LHCN-M2 (cell line): ENCODE measurements at places on chromosomes 5 and 9.

DNA sequence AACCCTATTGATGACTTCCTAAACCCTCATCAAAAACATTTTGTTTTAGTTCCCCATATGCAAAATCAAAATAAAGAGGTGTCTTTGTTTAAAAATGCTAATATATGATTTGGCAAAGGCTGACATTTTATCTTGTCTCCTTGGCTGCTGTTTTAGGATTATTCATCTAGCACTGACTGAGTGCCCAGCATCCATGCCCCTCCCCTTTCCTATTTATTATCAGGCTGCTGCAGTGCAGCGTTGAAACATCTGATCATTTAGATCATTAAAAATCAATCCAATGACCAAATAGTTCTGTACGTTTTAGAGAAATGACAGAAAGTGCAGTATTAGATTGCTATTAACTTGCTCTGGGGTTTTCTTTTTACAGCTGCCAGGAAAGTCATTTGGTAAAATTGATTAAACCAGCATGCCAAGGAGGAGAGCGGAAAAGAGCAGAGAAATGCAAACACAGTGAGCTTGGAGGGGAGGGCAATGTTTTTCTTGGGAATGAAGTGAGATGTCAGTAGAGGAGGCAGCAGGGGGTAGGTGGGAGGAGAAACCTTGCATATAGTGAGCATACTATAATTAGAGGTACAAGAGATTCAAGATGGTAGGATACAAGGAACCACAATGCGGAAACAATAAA lies 286.3 kb downstream of the PDE4D start:
- no peak for DNase-seq

GRCh38 chr9:98523231-98523901 lies 185.4 kb downstream of the GABBR2 start:
- DNase-seq = no peak

- no peak for DNase-seq
These were observed 25.0 kb upstream of the C5orf47 start for GRCh38 chr5:173963867-173964441.

- DNase-seq = peak; percentile 27
These were observed 88.1 kb upstream of the ADAMTSL1 start for GRCh38 chr9:18385696-18386490.

- DNase-seq = no peak
These were observed 142.0 kb downstream of the PARP8 start for GRCh38 chr5:50808406-50808805.

GRCh38 chr5:115816226-115817081 lies at the start of gene CDO1:
Gene CDO1, minus strand, starts transcription at chr5:115816659. Its CDS starts 262 bp downstream, at chr5:115816397.
- DNase-seq = peak; percentile 48

GRCh38 chr5:56264417-56265025 lies 31.4 kb upstream of the ANKRD55 start:
- peak; percentile 69 for DNase-seq
